Fibroblast of pulmonary artery (primary cell): ENCODE measurements at places on chromosomes 5 and 9.

GRCh38 chr5:42912184-42912798 lies 100.6 kb upstream of the SELENOP start:
- peak; percentile 83 for DNase-seq

DNA sequence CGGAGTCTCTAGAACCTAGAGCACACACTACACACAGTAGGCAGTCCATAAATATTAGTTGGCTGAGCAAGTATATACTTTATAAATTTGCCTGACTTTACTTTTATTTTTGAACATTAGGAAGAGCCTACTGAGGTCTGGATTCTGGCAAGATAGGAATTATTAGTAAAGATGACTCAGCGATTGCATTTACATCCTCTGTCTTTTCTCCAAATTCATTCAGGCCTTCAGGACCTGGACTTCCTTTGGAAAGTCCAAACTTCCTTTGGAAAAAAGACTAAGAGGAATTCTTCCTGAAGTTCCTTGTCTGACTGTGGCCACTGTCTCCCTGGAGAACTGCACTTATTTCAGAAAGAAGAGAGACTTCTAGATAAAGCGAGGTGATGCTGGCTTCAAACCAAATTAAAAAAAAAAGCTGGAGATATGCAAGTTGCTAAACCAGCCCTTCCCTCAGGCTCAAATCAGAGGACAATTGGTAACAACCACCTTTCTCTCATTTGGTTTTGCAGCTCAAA lies 251.3 kb downstream of the GAS1 start:
- DNase-seq: peak; percentile 50

DNA sequence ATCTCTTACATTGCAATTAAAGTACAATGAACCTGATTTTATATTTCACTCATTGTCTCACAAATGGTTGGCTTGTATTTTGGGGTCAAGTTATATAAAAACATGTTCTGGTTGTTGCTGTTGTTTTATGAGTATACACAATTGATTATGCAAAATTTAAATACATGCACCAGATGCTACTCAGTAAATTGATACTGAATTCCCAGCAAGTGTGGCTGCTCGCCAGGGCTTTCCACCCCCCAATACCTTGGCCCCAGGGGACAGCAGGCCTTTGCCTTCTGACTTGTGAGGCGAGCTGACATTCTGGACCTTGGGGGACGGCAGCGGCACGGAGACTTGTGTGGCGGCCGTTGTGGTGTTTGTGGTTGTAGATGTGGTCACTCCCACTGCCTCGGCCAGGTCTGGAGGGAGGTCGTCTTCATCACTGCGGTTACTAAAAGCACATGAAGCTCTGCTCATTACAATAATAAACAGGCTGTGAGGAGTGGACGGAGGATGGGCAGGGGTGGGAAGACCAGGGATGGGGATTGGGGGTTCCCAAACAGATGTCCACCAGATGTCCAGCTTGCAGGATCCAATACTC lies 27.0 kb upstream of the FRRS1L start:
- DNase-seq: no peak

DNA sequence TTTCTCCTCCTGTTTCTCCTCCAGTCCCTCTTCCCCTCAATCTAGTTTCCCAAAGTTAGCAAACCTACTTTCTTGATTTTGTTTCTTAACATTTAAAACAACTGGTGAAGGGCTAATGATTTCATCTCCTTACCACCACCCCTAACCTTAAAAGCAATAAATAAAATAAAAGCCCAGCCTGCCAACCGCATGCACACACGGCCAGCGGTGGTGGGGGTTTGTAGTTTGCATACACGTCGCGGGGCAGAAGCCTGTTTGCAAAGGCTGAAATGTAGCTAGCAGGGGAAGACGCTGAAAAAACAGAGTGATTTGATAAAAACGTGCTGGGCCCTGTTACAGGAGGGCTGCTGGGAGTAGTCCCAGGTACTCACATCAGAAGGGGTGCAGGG lies 1.9 kb upstream of the DMRT2 start:
- no peak for DNase-seq

DNA sequence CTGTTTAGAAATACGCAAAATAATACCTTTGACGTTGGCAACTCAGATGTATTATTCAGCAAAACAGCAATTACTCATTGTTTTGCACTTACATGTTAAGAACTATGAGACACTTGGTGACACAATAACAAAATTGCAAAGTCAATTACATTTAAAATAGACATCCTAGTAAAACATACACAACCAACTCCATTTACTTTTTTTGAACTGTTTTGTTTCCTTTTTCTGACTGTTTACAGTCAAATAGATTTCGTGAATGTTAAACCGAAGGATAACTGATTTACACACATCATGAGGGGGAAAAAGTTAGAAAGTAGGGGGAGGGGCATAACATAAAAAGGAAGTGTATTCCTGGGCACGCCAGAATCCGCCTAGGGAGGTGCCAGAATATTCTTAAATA lies 220.1 kb downstream of the MEF2C start:
- no peak for DNase-seq
